SK-N-SH treated with all-trans-retinoic acid at 6 μM for 48 hours (cell line): ENCODE measurements at places on chromosomes 7 and 10.

GRCh38 chr10:131910663-131911314 is 10.0 kb downstream of the PPP2R2D start:
- no peak for ATAC-seq

DNA sequence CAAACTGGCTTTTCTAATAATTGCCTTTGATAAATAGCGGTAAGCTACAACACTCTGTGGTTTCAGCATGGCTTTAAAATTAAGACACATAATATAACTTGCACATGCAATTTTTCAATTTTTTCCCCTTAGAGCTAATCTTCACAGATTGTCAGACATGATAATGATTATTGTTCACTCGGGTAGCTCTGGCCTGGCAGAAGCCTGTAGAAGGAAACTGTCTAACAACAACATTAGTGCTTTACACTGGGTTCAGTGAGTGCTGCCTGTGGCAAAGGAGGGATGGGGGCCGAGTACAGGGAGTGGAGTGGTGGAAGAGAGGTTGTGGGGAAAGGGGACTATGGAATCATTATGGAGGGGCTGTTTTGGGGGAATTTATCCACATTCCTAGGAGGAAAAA is 67.2 kb upstream of the AUTS2 start:
- ATAC-seq, result no peak; the same call in 2 of the 3 replicates

DNA sequence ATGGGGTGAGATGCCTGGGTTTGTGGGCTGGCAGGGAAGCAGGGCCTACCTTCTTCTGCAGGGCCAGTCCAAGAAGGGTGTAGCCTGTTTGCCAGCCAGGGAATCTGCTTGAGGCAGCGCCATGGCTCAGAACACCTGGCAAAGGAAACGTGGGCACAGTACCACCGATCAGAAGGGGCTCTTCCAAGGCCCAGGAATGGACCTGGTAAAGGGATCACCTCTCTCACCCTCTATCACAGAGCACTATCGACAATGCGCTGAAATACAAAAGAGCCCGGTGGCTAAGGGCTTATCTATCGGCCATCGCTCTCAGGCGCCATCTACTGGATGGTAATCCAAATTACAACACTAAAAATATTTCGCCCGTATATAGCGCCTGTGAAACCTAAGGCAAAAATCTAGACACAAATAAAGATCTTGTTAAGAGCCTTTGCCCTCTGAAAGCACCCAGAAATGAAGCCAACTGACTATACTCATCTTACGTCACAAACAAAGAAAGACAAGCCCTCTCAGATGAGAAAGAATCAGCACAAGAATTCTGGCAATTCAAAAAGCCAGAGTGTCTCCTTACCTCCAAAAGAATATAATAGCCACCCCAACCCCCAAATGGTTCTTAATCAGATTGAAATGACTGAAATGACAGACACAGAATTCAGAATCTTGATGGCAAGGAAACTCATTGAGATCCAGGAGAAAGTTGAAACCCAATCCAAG is 217.8 kb upstream of the HPS1 start:
- ATAC-seq, result peak; percentile 58

- no peak for ATAC-seq
These were observed 1.2 kb upstream of the EVX1 start for GRCh38 chr7:27241189-27242056.

DNA sequence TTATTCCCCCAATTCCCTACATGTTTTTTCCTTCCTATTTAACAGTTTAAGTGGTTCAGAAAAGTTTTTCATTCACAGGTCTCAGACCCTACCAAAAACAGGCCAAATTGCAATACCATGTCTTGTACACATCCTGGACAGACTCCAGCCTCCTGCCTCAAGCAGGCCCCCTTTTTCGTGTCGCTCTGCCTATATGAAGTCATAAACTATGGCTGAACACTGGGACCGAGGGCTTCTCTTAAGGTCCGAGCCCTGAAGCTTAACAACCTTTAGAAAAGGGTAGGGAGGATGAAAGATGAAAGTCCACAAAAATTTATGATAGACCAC is 1.4 kb downstream of the FBXW4 start:
- peak; percentile 61 for ATAC-seq

DNA sequence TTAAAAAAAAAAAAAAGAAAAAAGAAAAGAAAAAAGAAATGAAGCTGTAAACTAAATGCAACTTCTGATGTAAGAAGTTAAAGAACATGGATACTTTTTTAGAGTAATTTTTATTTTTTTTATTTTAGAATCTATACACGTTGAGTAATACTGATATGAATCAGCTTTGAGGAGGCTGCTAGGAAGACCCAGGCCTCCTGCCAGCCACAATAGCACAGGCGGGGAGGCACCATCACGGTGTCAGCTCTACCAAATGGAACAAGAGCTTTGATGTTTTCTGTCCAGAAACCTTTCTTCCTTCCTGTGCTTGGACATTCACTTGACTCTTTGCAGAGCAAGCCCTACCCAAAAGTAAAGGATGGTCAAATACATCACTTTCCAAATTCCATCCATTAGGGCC is 45.3 kb upstream of the EGR2 start:
- ATAC-seq, result no peak

DNA sequence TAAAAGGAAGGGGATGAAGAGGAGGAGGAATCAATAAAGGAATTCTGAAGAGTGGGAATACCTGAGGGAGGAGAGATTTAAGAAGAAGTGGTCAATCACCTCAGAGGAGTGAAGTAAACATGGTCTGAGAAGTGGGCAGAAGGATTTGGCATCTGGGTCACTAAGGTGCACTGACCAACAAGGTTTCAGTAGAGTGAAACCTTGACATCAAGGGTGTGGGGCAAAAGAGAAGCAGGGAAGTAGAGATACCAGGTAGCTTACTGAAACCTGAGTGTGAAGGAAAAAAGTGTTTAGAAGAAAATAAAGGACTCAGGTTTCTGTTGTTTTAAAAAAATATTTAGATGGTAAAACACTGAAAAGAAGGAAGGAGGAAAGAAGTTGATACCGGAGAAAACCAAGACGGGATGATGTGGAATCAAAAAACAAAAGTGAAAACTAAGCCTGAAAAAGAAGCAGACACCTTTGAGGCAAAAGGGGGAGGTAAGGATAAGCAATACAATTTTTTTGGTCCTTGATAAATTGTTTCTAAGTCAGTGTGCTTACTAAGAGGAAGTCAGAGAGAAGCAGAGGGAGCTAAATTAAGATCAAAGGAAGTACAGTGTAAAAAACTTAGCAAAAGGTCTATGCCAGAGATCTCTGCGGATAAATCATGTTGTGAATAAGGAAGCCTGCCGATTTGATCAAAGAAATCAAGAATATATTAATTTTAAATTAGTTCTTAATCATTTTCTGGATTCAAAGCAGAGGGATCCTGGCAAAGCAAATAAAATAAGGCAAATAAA is 137.2 kb upstream of the GPR22 start:
- no peak for ATAC-seq

- ATAC-seq, result no peak
These were observed 246.0 kb upstream of the KMT2E start for GRCh38 chr7:104767826-104768536.

GRCh38 chr10:38112159-38112558 is 18.0 kb downstream of the ZNF37A start:
- no peak for ATAC-seq

DNA sequence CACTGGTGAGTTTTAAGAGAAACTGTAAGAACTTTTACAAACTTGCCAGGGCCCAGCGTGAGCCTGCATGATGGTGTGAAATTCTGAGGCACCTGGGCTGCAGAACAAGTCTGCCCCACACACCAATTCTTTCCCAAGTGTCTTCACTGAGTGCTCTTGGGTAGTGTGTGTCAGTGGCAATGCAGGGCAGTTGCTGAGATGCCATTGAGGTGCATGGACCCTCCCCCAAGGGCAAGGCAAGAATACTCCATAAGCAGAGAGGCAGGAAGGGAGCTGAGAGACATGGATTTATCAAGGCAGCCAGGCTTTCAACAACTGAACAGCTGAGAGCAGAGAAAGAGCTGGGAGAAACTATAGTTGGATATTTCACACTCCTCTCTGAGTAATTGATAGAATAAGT is 801.2 kb downstream of the GRID1 start:
- ATAC-seq, result no peak

GRCh38 chr10:130481076-130481930 is 345.1 kb downstream of the GLRX3 start:
- ATAC-seq, result no peak

- no peak for ATAC-seq
These were observed 1206.6 kb downstream of the TYW1 start for GRCh38 chr7:68203251-68203650.

GRCh38 chr7:131943646-131944045 is 387.2 kb upstream of the PODXL start:
- no peak for ATAC-seq

GRCh38 chr7:103504505-103505135 is 58.6 kb upstream of the SLC26A5 start:
- no peak for ATAC-seq

GRCh38 chr7:108328174-108328651 is 128.0 kb downstream of the NRCAM start:
- ATAC-seq, result peak; percentile 53; the same call in 1 of the 3 replicates

DNA sequence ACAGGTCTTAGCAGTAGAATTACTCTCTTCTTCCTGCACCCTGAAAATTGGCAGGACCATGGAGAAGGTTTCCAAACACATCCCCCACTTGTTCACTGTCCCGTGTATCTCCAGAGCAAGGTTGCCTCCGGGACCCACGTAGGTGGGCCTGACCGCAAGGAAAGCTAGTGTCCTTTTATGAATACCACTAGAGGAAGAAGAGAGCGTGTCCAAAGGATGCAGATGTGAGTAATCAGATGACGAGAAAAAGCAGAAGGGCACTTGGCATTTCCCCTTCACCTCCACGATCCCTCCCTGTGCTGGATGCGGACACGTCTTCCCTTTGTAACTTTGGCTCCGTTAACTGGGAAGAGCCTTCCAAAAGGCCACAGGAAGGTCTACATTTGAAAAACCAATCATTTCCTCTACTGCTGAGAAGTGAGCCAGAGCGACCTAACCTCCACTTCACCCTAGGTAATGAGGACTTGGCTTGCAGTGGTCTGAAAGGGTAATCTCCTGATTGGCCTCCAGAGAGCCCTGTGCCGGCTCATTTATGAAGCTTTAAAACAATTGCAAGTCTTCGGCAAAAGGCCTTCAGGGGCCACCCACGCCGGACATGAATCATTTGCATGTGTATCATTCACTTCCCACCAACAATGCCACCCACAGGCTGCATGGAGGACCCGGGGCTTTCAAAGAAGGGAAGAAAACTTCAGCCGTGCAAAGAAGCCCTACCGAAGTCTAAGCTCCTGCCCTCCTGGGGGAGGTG is 55.4 kb downstream of the LYZL1 start:
- no peak for ATAC-seq

DNA sequence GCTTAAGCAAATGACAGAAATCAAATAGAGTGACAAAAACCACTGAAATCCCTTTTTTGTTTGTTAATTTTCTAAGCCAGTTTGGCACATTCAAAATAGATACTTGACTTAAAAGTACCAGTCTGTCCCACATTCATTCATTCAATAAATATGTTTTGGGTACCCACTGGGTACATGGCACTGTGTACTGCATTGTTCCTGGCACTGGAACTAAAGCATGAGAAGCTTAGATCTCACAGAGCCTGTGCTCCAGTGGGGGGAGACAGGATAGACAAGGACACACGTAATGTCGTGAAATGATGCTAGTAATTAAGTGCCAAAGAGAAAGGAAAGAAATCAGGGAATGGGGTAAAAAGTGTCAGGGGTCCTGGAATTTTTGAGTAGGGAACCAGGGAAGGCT is 13.0 kb downstream of the MTURN start:
- ATAC-seq, result no peak

GRCh38 chr7:104845557-104845956 is 168.4 kb upstream of the KMT2E start:
- no peak for ATAC-seq

- no peak for ATAC-seq
These were observed 17.8 kb upstream of the GPAM start for GRCh38 chr10:112201334-112201733.

DNA sequence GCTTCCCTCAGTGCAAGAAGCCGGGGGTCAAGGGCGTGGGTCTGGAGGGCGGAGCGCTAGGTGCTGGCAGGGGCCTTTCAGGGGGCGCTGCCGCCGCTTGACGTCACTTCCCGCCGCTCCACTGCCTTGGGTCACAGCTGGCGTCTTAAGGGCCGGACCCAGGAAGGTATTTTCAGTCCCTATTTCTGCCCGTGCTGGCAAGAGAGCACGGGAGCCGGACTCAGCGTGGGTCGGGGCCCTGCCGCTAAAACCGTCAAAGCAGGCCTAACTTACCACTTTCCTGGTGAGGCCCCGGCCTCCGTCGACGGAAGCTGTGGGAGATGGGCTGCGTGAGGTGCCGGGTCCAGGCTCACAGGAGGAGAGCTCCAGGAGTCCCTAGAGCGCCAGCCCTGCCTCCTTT is 12.0 kb downstream of the VAX1 start:
- no peak for ATAC-seq

DNA sequence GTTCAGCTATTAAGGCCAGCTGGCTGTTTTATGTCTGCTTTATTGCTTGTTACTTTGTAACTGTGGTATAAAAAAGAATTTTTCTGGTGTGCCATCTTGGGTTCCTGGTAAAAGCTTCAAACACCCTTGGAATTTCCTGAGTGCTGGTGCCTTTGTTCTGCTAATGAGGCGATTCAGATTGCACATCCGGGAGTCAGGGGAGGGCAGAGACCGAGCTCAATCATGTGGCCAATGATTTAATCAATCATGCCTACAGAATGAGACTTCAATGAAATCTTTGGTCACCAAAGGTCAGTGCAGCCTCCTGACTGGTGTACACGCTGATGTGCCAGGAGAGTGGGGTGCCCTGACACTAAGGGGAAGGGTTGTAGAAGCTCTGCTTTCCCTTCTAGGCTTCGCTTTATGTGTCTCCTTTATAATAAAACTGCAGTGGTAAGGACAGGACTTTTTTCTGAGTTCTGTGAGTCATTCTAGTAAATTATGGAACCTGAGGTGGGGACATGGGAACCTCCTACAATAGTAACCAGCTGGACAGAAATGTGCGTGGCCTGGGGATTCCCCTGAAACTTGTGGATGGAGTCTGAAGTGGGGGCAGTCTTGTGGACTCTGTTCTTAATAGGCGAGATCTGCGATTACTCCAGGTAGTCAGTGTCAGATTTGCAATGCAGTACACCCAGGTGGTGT is 69.4 kb upstream of the OGDHL start:
- ATAC-seq, result peak; percentile 76

DNA sequence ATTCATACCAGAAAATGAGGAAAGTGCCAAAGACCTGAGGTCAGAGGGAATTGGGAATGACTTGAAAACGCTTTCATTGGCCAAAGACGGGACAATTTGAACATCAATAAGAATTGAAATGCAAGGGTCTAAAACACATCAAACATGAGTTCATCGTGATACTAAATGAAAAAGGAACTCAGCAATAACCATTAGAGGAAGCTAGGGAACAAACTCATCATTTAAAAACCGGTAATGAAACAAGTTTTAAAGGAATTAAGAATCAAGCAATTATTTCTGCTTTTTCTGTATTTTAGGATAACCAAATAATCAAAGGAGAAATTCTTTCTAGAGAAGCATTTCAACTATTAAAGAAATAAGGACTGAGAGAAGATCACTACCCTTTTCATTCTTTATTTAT is 303.1 kb downstream of the ARHGAP12 start:
- no peak for ATAC-seq
